Osteoblast (primary cell): ENCODE measurements at places on chromosomes 7 and 10. TPM values are rescaled to one million over a fixed set of nuclear protein-coding genes. Genes with fewer than 3 reads are reported as not detected.

- no peak overlapping the region for H3K4me3 ChIP-seq
- peaks cover 41% of the 10 kb centered on the region for H3K27me3 ChIP-seq
- no peak overlapping the region for H3K27ac ChIP-seq
- peak; percentile 39 for DNase-seq
- H3K4me1 ChIP-seq = peaks cover 19% of the 10 kb centered on the region
Measured at GRCh38 chr10:114770009-114770408, 51.6 kb upstream of the FHIP2A start.

GRCh38 chr7:112371701-112372100 is 78.6 kb upstream of the IFRD1 start:
- H3K4me1 ChIP-seq = no peaks in the 10 kb centered on the region
- H3K27me3 ChIP-seq = no peaks in the 10 kb centered on the region
- no peak overlapping the region for H3K27ac ChIP-seq

DNA sequence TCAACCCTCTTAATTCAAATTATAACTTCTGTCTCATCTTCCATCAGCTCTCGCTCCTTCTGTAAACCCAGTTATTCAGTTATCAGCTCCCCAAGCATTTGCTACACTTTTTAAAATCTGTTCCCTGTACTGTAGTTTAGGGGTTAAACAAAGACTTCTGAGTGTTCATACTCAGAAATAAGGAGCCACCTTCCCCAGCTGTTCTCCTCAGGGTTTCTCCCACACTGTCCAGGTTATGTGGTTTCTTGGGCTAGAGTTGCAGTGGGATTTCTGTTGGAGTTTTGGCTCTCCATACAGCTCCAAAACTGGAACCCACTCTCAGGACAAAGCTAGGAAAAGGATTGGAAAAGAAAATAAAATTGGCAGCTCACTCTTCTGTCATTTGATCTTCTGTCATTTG is 20.8 kb downstream of the NHLRC2 start:
- peaks cover 3% of the 10 kb centered on the region for H3K36me3 ChIP-seq
- H3K4me3 ChIP-seq = no peak overlapping the region
- DNase-seq = no peak
- no peak overlapping the region for H3K27ac ChIP-seq
- H3K27me3 ChIP-seq = no peaks in the 10 kb centered on the region
- H3K4me1 ChIP-seq = no peaks in the 10 kb centered on the region

The ADGRA1 gene
- not detected in 2 replicates for total RNA-seq

The CH25H gene
- 5.8 and 13.0 TPM in 2 replicates for total RNA-seq

The SYNPO2L gene
- total RNA-seq = under 0.01 TPM in 1 of 2 replicates, not detected in the other

The GIMAP1 gene
- not detected in 2 replicates for total RNA-seq

The STAMBPL1 gene
- 10.3 and 11.6 TPM in 2 replicates for total RNA-seq

The NPC1L1 gene
- total RNA-seq = not detected in 2 replicates

The CTAGE4 gene
- 0.36 and 2.4 TPM in 2 replicates for total RNA-seq

The ADRA2A gene
- total RNA-seq = 0.29 and 0.72 TPM in 2 replicates
